Fibroblast of villous mesenchyme (primary cell): ENCODE measurements at places on chromosomes 16 and 17. TPM values are rescaled to one million over a fixed set of nuclear protein-coding genes. Genes with fewer than 3 reads are reported as not detected.

ZP2 gene
- total RNA-seq: not detected in 2 replicates

SREBF1 gene
- total RNA-seq: 92.0 and 128 TPM in 2 replicates

OR3A3 gene
- not detected in 2 replicates for total RNA-seq

LHX1 gene
- not detected in 2 replicates for total RNA-seq

SCNN1B gene
- not detected in 2 replicates for total RNA-seq

PTGES3L gene
- 1.3 TPM in 2 replicates for total RNA-seq

CNEP1R1 gene
- 26.7 and 44.5 TPM in 2 replicates for total RNA-seq

TMC8 gene
- total RNA-seq: not detected in 2 replicates

GLTPD2 gene
- total RNA-seq: not detected in 2 replicates

GRCh38 chr16:74501484-74502478 lies 80.5 kb upstream of the CLEC18B start:
- no peak for DNase-seq

DNA sequence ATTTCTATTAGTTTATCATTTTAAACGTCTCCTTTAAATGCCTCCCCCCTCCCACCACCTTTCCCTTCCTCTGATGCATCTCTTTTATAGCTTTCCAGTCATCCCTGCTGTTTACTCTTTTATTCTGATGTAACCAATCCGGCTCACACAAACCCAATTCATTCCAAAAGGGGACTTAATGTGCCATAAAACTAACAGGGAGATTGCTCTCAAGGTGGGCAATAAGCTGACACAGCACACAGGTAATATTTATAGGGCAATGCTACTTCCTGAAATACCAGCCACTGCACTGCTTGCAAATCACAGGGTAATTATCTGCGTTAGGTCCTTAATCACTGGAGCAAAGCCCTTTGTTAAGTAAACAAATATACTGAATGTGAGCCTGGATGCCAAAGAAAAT lies 23.3 kb upstream of the CA10 start:
- DNase-seq: no peak

DNA sequence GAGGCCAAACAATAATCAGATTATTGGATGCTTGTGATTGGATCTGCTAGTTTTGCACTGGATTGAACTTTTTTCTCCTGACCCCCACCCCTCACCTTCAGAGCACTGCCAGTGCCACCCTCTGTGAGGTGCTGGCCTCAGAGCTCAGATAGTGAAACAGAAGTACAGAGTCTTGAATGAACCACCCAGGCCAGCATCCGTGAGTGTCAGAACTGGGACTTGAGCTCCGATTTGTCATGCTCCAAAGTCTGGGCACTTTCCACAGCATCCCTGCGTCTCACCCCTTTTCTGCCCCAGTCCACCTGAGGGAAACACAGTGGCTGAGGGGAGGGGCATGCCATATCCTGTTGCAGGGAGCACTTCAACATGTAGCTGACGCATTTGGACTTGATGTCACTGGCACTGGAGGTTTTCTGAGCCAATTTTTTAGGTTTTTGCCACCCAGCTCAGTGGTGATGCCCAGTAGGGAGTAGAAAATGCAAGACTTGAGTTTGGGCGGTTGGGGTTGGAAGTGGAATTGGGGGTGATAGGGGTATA lies 47.3 kb downstream of the SMPD3 start:
- no peak for DNase-seq

- DNase-seq: no peak
Measured at GRCh38 chr17:60188759-60189158, 39.0 kb downstream of the CA4 start.

DNA sequence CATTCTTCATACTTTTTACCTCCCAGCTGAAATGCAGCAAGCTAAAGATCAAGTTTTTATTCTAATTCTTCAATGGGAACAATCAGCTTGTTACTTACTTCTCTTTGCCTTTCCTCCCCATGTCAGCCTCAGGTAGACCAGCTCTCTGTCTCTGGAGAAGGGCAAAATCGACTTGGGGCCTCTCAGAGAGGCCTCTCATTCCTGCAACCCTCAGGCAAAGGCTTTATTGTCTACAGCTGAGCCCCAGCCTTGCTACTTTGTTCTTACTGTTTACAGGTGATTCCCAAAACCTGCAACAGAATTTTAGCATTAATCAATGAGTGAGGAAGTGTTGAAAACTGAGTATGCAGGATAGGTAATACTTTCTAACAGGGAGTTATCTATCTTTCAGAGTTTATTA lies 148.6 kb downstream of the KIF2B start:
- no peak for DNase-seq

- peak; percentile 56 for DNase-seq
Measured at GRCh38 chr16:81429045-81429521, 15.5 kb upstream of the CMIP start.

GRCh38 chr17:69809331-69809730 lies 265.7 kb upstream of the KCNJ16 start:
- DNase-seq: peak; percentile 2

GRCh38 chr17:39225959-39226683 lies 376 bp upstream of the STAC2 start:
- DNase-seq: peak; percentile 57

DNA sequence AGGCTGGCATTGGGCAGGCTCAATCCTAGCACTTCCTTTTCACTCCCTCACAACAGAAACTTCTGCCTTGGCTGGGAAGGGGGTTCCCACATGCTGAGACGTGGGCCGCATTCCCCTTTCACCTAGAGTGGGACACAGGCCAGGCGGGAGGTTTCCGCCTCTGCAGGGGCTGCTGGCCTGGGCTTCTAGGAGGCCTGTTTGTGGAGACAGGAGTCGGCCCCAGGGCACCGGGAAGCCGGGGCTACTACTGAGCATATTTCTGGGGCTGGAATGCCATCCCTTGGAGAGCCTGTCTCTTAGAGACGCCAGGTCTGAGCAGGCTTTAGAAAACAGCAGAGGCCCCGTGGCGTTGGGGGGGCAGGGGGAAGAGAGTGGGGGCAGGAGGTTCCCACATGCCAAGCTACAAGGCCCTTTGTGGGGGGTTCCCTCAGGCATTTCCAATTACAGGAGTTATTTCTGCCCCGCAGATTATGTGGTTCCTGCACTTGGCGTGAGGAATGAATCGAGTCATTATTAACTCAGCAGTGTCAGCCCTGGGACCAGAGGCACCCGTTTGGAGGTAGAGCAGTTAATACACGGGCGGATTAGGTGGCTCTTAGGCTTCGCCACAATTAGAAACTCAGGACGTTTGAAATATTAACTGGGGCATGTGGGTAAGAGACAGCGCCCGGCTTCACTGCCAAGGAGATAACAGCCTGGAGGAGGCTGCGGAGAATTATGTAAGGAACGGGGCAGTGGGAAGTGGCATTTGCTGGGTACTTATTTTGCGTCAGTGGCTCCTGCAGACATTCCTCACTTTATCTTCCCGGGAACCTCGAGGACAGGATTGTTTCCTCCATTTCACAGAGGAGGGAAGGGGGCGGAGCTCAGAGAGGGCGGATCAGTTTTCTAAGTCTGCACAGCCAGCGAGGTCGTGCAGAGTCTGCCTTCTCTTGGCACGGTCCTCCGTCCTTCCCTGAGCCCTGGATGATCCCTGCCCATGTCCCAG lies 162.5 kb downstream of the MAF start:
- DNase-seq: peak; percentile 2

GRCh38 chr17:44115585-44116415 lies 7.6 kb downstream of the HDAC5 start:
- DNase-seq: peak; percentile 53

GRCh38 chr16:53985861-53986260 lies 281.9 kb downstream of the FTO start:
- peak; percentile 14 for DNase-seq

GRCh38 chr16:81779536-81780320 lies 637 bp downstream of the PLCG2 start:
- DNase-seq: no peak
